ENCODE measurements at places on chromosomes 2 and 18.

GRCh38 chr2:162197069-162197825 is 45.2 kb upstream of the GCG start:
- DNase-seq = no peak

DNA sequence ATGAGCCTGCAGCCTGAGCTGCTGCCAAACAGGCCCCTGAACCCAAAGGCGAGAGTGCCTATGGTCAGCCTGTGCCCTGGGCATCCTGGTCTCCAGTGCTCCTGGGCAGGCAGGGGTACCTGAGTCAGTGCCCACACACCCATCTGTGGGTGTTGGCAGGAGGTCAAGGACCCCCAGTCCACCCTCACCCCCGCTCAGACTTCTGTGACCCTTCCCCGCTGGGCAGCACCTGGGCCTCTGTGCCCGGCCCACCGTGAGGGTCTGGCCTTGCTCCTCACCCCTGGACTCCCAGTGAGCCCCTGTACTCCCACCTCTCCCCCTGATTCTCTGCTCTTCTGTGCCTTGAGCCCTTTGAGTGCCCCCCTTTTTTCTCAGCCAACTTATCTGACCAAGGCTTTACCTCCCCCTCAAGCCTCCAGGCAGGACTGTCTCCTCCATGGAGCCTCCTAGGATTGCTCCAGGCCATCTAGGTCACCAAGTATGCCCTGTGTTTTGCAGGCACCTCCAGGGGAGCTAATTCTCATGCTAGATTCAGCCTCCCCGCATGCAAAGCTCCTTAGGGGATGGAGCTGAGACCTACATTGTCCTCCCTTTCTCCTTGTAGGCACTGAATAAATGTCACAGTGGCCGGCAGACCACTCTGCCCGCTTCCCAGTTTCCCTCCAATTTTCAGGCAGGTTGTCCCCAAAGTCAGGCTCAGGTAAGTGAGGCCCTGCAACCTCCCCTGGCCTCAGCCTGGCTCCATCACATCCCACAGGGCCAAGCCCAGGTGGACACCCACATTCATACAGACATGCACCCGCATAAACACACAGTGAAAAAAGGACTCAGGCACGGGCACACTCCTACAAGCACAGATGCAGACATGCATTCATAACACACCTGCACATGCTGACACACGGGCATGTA is 21.9 kb upstream of the PTMA start:
- no peak for DNase-seq

DNA sequence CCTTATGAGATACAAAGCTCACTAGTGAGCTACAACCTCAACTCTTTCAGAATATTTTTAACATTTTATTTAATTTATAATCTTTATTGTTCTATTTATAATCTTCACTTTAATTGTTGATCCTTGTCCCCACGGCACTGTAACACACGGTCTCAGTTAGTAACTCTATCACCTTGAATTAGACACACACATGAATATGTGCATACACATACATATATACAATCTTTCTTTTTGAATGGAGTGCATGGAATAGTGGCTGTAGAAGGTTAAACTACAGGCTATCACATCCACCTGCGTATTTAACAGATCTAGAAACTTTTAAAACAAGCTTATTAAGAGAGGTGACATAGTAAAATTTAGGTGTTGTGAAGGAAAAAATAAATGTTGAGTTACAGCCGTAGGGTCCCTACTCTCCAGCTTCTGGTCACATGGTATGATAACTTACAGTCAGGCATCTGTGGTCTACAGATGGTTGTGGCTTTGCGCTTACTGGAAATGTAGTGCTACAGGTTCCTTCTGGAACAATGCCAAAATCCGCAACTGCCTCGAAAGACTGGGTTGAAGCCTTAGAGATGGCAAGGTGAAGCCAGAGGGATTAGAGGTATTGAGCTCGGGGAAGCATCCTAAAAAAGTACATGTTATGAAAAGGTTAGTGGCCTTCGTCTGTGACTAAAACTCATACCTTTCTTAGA is 1324.1 kb upstream of the SLC39A10 start:
- DNase-seq = no peak

- DNase-seq = no peak
These were observed 21.1 kb upstream of the SCYGR2 start for GRCh38 chr2:227577555-227577954.

- no peak for DNase-seq
These were observed 102.0 kb upstream of the PPP1CB start for GRCh38 chr2:28649481-28650265.

- no peak for DNase-seq
These were observed 1101.2 kb downstream of the TSN start for GRCh38 chr2:122856696-122857095.

GRCh38 chr2:162368494-162368893 is 24.6 kb downstream of the GCA start:
- DNase-seq = no peak

DNA sequence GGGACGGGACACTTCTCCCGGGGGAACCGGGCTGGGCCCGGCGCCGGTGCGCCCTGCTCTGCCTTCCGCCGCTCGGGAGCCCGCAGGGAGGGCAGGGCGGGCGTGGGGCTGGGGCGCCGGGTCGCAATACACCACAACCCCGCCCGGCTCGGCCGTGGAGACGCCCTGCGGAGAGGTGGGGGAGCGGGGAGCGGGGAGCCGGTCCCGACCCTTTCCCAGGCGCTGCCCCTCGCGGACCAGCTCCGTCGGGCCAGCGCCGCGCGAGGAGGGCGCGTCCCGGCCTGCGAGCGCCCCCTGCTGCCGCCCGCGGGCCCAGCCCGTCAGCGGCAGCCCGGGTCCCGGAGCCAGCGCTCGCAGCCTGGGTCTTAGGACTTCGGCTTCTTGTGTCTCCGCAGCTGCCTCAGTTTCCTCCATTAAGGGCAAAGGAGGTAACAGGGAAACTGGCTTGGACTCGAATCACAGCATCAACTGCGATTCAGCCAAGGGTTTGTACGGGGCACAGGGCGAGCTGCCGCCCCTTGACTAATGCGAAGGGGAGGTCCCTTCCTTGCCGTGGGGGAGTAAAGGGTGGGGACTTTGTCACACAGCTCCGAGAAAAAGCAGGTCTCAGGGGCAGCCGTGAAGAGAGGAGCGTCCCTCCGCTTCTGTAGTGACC is 635 bp upstream of the ADRA2B start:
- no peak for DNase-seq

- no peak for DNase-seq
These were observed 122.6 kb downstream of the SMAD7 start for GRCh38 chr18:48828194-48828545.

- no peak for DNase-seq
These were observed 24.8 kb upstream of the LMAN1 start for GRCh38 chr18:59383851-59384250.

- no peak for DNase-seq
These were observed 17.5 kb downstream of the PECR start for GRCh38 chr2:216064014-216064630.

GRCh38 chr18:21820033-21820810 is 79.6 kb downstream of the MIB1 start:
- peak; percentile 8 for DNase-seq

- DNase-seq = no peak
These were observed 16.9 kb downstream of the GPR75 start for GRCh38 chr2:53842891-53843290.

GRCh38 chr2:190947711-190948251 is 66.2 kb downstream of the STAT1 start:
- no peak for DNase-seq

DNA sequence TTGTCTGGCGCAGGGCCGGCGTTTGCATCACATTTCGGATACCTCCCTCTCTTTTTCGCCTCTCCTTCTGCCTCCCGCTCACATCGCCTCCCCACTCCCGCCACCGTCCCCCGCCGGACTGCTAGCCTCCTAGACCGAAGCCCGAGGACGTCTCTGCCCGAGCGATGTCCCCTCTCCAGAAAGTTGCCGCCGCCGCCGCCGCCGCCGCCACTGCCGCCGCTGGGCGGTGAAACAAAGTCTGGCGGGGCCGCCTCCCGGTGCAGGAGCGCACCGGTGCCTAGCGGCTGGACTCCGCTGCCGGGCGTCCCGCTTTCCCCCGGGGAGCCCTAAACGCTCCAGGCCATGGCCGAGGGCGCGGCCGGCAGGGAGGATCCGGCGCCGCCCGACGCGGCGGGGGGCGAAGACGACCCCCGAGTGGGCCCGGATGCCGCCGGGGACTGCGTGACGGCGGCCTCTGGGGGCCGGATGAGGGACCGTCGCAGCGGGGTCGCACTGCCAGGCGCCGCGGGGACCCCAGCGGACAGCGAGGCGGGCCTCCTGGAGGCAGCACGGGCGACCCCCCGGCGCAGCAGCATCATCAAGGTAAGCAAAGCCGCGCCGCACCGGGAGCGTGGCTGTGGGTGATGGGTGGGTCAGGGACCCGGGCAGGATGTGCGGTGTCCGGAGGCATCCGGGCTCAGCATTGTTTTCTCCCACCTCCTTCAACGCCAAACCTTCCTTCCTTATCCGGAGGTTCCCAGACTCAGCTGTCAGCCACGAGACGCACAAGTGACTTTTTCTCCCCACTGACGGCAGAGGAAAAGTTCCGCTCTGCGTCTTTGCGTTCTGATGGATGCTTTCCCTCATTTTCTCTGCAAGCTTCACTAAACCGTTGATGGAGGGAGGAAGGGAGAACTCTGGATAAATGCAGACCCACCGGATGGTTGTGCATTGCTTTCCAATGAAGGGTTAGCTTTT is 643 bp downstream of the PLCL1 start:
- DNase-seq = no peak

Data from GF-D8 (cell line).